ENCODE measurements at places on chromosomes 13 and 19.

DNA sequence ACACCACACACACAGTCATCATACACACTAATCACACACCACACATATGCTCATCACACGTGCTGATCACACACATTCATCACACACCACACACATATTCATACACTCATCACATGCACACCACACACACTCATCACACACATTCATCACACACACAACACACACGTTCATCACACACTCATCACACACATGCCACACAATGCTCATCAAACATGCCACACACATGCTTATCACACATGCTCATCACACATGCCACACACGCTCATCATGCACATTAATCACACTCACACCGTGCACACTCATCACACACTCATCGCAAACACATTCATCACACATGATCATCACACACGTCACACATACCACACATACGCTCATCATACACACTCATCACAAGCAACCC lies 47.5 kb downstream of the C1QTNF9 start:
- no peak for DNase-seq

DNA sequence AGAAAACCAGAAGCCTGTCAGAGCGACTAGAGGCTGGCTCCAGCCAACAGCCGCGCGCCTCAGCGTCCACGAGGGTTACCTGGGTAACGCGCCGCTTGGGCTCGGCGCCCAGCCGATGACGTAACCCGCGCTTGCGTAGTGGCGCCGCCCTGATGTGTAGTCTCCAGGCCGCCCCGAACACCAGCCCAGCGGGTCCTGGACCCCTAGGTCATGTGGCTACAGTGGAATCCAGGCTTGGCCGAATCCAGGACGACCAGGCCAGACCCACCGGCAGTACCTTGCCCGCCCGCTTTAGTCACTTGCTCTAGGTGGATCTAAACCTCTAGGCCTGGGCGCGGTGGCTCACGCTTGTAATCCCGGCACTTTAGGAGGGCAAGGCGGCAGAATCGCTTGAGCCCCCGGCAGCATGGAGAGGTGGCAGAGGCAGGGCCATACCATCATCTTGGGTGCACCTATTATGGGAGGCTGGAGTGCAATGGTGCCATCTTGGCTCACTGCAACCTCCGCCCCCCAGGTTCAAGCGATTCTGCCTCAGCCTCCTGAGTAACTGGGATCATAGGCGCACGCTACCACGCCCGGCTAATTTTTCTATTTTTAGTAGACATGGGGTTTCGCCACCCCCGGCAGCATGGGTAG lies 7.2 kb upstream of the ZNF606 start:
- DNase-seq: peak; percentile 83

DNA sequence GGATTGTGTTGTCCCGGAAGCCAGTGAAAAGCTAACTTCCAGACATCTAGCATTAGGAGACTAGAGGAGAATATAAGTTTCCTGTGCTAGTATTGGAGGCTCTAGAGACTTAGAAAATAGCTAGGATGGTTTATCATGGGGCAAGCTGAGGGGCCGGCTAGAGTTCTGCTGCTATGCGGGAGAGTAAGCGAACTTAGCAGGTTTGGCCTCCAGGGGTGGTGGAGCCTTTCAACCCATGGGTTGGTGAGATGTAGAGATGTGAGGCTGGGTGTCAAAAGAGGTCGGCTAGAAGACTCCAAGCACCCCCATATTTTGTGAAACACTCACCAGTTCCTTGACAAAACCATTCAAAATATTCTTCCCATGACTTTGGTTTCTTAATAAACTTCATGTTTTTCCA lies 4.4 kb downstream of the SULT2A1 start:
- no peak for DNase-seq

DNA sequence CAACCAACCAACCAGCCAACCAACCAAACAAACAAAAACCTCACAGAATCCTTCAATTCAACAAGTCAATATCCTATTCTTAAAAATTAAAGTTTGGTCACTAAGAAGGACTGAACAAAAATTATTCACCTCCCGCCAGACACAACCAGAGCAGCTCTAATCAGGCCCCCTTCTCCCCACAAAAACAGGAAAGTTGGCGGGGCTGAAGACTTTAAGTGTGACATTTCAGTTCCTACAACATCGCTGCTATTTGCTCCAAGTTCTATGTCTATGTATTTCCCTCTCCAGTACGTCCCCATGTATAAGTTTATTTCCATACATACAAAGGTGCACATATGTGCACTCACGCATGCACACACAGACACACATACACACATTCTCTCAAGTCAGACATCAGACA lies 32.8 kb upstream of the STK24 start:
- no peak for DNase-seq

- DNase-seq: no peak
These were observed 2.7 kb downstream of the ADGRE5 start for GRCh38 chr19:14383661-14384555.

GRCh38 chr19:19402656-19403372 lies 2.7 kb upstream of the GATAD2A start:
- no peak for DNase-seq

DNA sequence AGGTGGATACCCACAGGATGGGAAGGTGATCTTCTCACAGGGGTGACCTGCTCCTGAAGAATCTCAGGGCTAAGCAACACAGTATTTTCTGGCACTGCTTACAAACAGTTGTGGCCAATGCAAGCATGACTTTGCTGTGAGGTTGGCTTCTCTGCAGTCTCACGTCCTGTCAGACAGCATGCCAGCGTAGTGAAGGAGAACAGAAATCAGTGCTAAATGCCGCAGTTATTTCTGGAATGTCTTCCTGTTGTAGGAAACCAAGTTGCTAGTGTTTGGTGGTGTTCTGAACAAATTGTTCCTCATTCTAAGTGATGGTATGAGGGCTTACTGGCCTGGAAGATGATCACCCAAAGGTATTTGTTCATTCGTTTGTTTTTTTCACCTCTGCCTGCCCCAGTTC lies 320.1 kb downstream of the MTUS2 start:
- DNase-seq: no peak

GRCh38 chr19:18205200-18205892 lies 1.5 kb upstream of the RAB3A start:
- DNase-seq: no peak

GRCh38 chr13:69959046-69959445 lies 148.6 kb upstream of the ATXN8OS start:
- DNase-seq: no peak

GRCh38 chr19:43667876-43668405 lies 2.0 kb downstream of the PLAUR start:
- DNase-seq: no peak

DNA sequence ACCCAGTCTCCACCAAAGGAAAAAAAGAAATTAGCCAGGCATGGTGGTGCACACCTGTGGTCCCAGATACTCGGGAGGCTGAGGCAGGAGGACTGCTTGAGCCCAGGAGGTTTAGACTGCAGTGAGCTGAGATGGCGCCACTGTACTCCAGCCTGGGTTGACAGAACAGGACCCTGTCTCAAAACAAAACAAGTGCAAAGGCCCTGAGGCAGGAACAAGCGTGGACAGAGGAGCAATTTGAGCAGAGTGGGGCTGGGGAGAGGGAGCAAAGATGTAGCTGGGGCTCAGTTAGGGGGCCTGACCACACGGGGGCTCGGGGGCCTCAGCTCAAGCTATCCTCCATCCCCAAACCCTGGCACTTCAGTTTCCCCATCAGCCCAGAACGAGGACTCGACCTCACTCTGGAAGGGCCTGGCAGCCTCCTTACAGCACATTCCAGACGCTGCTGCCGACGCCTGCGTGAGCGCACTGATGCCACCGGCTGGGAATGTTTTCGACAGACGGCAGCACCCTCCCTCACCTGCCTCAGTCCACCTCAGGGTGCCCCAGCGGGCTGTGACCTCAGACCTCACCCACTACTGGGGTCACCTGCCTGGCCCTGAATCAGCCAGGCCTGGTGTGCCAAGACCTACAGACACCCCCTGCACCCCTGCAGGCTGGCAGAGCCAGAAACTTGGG lies 1.8 kb upstream of the POLRMT start:
- DNase-seq: no peak

DNA sequence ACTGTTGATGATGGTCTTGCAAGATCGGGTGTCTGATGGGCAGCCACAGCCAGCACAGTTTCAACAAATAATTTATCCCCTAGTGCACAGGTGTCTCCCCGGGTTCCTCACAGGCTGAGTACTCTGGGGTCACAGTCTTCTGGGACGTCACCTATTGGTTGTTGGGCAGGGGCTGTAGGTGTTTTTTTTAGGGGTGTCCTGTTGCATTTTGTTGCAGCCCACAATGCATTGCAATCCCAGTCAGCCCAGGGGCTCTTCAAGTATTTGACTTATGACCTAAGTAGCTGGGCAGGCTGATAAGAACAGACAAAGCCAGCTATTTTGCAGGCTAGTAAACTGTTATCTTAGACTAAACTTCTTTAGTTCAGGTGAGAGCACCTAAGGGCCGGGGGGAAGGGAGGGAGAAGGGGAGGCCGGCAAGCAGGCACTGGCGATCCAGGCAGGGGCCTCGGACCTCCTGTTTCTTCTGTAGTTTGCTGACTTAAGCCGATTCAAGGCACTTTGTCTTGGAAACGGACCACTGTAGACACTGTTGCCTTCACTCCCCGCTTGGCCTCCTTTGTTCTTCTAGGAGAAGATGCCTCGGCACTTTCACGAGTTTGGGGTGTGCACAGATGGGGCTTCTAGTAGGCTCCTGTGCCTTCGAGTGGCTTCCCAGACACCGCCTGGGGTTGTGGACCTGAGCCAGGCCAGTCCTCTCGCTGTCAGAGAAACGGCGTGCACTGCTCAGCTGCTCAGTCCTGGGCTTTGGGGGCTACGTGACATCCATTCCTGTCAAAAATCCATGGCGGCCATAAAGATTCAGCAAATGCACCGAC lies 33.9 kb upstream of the GRTP1 start:
- DNase-seq: no peak

GRCh38 chr13:45811891-45812694 lies 39.5 kb downstream of the SIAH3 start:
- no peak for DNase-seq

GRCh38 chr19:41327576-41328156 lies 17.7 kb downstream of the CCDC97 start:
- no peak for DNase-seq

- DNase-seq: no peak
These were observed 14.6 kb downstream of the IGFL3 start for GRCh38 chr19:46109876-46110275.

DNA sequence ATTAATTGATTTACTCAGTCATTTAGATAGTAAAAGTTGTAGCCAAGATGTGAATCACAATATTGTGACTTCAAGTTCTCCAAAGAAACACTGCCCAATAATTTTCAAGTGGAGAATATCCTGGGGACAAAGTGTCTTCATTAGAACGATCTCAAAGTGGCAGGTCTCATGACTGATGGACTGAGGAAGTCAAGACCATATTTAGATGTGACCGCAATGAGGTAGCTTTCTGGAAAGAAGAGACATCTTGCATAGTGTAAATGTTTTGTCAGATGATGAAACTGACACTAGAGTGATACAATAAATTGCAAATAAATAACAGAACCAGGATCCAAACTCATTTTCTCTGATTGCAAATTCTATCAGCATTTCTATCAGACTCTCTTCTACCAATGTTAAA lies 1476.9 kb downstream of the EFNB2 start:
- DNase-seq: no peak

- DNase-seq: no peak
These were observed 26.0 kb downstream of the WTIP start for GRCh38 chr19:34507414-34508067.

DNA sequence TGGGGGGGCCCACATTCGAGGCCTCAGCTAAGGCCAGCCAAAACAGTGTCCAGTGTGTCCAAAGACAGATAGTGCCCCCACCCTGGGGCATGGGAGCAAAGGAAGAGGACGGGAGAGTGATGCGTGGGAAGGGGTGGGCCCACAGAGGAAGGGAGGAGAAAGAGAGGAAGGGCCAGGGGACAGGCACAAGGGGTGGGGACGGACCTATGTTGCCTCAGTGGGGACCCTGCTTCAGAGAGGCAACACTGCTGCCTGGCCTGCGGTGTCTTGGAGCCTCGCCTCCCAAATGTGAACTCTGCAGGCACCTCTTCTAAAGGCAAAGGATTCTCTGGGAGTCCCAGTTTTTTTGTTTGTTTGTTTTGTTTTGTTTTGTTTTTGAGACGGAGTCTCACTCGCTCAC lies 230.2 kb upstream of the MAB21L1 start:
- DNase-seq: no peak

- DNase-seq: no peak
These were observed 28.2 kb downstream of the ELL start for GRCh38 chr19:18493440-18494266.

- no peak for DNase-seq
These were observed 4.7 kb upstream of the EIF3G start for GRCh38 chr19:10124429-10124828.

GRCh38 chr13:71797517-71797916 lies 69.5 kb downstream of the DACH1 start:
- DNase-seq: no peak

- DNase-seq: no peak
These were observed 242.5 kb upstream of the SERP2 start for GRCh38 chr13:44131069-44131614.

- no peak for DNase-seq
These were observed 120.0 kb downstream of the UQCRFS1 start for GRCh38 chr19:29092712-29093552.

GRCh38 chr19:18741124-18742121 lies 49.7 kb downstream of the COMP start:
- no peak for DNase-seq

DNA sequence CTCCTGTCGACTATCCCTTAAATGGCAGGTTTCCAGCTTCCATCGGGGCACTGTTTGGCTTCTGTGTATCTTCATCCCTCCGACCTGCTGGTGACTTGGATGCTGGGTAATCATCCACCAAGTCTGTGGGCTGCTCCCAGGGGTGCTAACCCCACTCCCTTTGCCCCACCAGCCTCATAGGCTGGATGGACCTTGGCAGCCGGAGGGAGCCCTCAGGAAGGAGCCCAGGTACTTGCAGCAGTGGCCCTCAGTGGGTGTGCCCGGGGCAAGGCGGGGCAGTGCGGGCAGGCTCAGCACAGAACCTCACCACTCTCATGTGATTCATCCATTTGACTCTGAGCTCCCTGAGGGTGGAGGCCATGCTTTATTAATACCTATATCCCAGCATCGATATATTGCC lies 27.4 kb upstream of the TUBGCP3 start:
- no peak for DNase-seq

- no peak for DNase-seq
These were observed 147.8 kb upstream of the STARD13 start for GRCh38 chr13:33433316-33433715.

DNA sequence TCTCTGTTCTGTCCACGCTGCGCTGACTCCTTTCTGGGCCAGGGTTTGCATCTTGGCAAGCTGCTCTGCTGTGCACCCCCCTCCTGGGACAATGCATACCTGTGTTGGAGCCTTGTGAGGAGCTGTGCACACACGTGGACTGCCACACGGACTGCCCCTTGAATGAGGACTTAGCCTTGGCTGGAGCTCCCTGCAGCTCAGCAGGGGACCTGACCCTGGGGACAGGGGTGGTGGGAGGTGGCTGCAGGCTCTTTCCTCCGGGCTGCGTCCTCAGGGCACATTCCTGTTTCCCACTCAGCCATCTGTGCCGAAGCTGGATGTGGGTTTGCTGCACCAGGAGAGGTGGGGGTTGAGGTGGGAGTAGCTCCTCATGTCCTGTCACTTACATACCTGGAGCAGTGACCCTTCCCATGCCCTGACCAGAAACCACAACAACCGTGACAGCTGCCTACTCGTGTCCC lies 8.2 kb downstream of the RAB11B start:
- DNase-seq: no peak

All from D721Med (cell line).